Lung (tissue), 17 donors: ENCODE measurements at places on chromosomes 4 and X. TPM values are rescaled to one million over a fixed set of nuclear protein-coding genes. Genes with fewer than 3 reads are reported as not detected.

The C4orf51 gene
- total RNA-seq = not detected

The CFI gene
- 150 TPM for total RNA-seq

The PALLD gene
- total RNA-seq = 139 TPM

GRCh38 chr4:98686043-98686707 lies 27.8 kb upstream of the TSPAN5 start:
- no peak overlapping the region for H3K27ac ChIP-seq
- no peaks in the 10 kb centered on the region for H3K36me3 ChIP-seq
- H3K4me3 ChIP-seq = no peak overlapping the region
- DNase-seq = no peak

- DNase-seq = no peak
- H3K27me3 ChIP-seq = no peaks in the 10 kb centered on the region
- no peak overlapping the region for H3K4me3 ChIP-seq
- no peaks in the 10 kb centered on the region for H3K4me1 ChIP-seq
Observed at GRCh38 chr4:61431131-61431530, 231.0 kb downstream of the ADGRL3 start.
